ENCODE measurements at places on chromosomes 4 and X. TPM values are rescaled to one million over a fixed set of nuclear protein-coding genes. Genes with fewer than 3 reads are reported as not detected.

DNA sequence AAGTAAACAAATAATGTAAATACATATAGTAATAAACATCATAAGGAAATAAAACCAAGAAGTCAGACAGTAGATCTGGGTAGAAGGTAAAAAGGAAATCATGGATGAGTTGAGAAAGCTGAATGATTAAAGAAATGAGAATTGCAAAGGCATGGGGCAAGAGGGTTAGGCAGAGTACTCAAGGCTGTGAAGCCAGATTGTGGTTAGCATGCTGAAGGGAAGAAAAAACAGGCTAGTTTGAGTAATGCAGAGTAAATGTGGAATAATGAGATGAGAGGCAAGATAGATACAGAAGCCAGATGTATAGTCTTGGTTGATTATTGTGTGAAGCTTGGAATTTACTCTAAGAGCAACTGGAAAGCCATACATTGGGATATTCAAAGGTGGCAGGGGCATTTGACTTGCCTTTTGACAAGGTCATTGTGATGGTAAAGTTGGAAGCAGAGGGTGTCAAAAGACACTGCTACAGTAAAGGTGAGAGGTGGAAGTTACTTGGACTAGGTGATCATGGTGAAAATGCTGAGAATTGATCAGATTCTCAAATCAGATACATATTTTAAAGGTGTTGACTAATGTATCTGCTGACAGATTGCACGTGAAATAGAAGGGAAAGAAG is 307.0 kb downstream of the FSTL5 start:
- H3K27me3 ChIP-seq: no peaks in the 10 kb centered on the region
- no peak overlapping the region for H3K4me3 ChIP-seq
- H3K4me1 ChIP-seq: no peaks in the 10 kb centered on the region
- DNase-seq: no peak
- H3K27ac ChIP-seq: no peak overlapping the region
- no peaks in the 10 kb centered on the region for H3K36me3 ChIP-seq

Gene TCEAL7
- total RNA-seq: 2.6 TPM

DNA sequence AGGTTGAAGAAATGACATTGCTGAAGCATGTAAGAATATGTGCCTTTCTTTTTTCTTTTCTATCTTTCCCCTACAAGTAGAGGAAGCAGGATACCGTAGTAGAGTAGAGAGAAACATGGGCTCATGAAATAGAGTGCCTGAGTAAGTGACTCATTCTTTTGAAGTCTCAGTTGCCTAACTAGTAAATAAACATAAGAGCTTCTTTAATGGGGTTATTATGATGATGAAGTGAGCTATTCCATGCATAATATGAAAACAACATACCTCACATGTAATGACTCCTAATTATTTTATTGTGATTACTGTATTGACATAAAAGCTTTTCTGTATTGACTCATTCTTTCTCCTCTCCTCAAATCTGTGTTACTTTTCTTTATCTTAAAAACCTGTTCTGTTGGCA is 1538.2 kb downstream of the TECRL start:
- no peaks in the 10 kb centered on the region for H3K36me3 ChIP-seq
- no peak overlapping the region for H3K27ac ChIP-seq
- no peaks in the 10 kb centered on the region for H3K4me1 ChIP-seq
- no peaks in the 10 kb centered on the region for H3K27me3 ChIP-seq
- no peak overlapping the region for H3K4me3 ChIP-seq

Gene TMSB15A
- total RNA-seq: not detected

DNA sequence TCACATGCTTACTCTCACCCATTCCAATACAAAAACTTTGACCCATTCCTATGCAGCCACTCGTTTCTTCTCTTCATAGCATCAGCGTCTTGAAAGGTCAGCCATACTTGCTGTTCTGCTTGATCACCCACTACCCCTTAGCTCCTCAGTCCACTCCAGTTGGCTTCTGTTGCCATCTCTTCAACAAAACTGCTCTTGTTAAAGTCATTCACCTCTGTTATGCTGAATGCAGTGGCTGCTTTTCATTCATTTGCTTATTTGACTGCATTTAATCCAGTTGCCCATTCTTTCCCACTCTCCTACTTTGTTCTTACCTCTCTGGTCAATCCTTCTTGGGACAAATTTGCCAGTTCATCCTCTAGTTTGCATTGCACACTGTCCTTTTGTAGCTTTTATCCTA is 24.9 kb downstream of the CEP135 start:
- peaks cover 38% of the 10 kb centered on the region for H3K36me3 ChIP-seq
- no peak overlapping the region for H3K27ac ChIP-seq
- DNase-seq: no peak
- no peaks in the 10 kb centered on the region for H3K27me3 ChIP-seq
- H3K4me1 ChIP-seq: no peaks in the 10 kb centered on the region
- H3K4me3 ChIP-seq: no peak overlapping the region

DNA sequence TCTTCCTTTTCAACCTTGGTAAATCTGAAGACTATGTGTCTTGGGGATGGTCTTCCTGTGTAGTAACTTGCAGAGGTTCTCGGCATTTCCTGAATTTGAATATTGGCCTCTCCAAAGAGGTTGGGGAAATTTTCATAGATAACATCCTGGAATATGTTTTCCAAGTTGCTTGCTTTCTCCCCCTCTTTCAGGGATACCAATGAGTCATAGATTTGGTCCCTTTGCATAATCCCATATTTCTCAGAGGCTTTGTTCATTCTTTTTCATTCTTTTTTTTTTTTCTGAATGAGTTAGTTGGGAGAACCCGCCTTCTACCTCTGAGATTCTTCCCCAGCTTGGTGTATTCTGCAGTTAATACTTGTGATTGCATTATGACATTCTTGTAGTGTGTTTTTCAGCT is 549.2 kb upstream of the AMOT start:
- no peak overlapping the region for H3K4me3 ChIP-seq
- H3K27me3 ChIP-seq: no peaks in the 10 kb centered on the region
- no peak for DNase-seq

- no peak overlapping the region for H3K4me3 ChIP-seq
- no peak for DNase-seq
- no peaks in the 10 kb centered on the region for H3K4me1 ChIP-seq
- H3K36me3 ChIP-seq: no peaks in the 10 kb centered on the region
- no peaks in the 10 kb centered on the region for H3K27me3 ChIP-seq
Observed at GRCh38 chr4:34372815-34373214, 1871.5 kb downstream of the ARAP2 start.

DNA sequence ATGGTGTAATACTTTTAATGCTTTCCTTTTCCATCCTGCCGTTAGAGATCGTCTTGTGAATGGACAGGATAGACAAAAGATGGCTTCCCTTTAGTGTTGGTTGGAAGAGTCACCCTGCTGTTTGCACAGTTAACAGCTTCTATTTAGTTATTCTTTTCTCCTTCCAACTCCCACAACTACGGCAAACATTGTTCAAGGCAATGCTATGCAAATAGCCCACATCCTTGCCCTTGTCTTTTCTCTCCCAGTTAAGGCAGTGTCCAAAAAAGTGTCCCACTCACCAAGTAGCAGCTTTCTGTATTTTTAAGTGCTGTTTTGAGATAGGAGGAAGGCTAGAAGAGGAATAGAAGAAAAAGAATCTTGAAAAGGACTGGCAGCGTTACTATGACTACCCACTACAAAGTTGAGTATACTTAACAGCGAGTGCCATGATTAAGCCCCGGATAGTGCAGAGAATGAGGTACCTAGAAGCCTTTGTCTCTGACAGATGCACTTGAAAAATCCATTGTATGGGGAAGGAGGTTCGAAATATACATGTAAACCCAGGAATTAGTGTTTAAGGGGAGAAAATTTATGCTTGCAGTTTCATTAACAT is 12.1 kb upstream of the RUFY3 start:
- H3K36me3 ChIP-seq: no peaks in the 10 kb centered on the region
- peaks cover 44% of the 10 kb centered on the region for H3K4me1 ChIP-seq
- no peak for DNase-seq

DNA sequence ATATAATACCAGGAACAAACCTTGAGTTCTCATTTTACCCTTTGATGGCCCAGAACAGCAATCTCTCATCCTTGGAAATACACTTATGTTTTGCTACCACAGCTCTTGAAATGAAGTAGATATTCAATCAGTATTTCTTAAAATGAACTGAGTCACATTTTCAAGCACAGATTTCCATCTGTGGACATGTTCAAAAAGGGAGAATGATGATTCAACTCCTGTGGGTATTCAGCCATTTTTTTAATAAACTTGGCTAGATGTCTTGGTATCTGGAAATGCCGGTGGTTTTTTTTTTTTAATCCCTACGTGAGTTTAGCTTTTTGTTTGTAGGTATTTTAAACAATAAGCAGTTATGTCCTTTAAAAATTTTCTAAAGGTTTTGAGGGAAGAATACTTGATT is 64.2 kb upstream of the TRPC5OS start:
- no peaks in the 10 kb centered on the region for H3K36me3 ChIP-seq
- no peak overlapping the region for H3K4me3 ChIP-seq
- no peaks in the 10 kb centered on the region for H3K4me1 ChIP-seq
- DNase-seq: no peak
- no peaks in the 10 kb centered on the region for H3K27me3 ChIP-seq

GRCh38 chrX:44203791-44204190 is 139.7 kb downstream of the EFHC2 start:
- no peaks in the 10 kb centered on the region for H3K27me3 ChIP-seq
- H3K4me1 ChIP-seq: no peaks in the 10 kb centered on the region
- no peak overlapping the region for H3K27ac ChIP-seq
- no peak for DNase-seq

Gene MAGEA3
- not detected for total RNA-seq

Gene CRLF2
- not detected for total RNA-seq

DNA sequence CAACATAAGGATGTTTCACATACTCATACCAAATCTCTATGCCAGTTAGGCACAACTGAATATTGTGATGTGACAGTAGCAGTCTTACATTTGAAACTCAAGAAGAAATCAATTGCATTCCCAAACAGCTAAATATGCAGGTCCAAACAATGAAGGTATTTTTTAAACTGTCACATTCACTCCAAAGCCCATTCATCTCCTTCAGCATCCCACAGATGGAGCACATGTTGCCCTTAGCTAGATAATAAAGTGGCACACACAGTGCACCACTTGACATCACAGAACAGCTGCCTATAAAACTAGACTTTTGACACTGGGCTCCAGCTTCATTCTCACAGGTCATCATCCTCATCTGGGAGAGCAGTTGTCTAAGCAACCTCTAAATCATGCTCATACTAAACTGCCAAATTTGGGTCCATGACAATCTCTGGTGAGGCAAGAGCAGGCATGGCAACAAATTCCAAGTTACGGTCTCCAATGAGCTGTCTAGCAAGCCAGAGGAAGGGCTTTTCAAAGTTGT is 26.2 kb upstream of the ARHGEF6 start:
- no peak overlapping the region for H3K27ac ChIP-seq
- DNase-seq: no peak
- H3K36me3 ChIP-seq: peaks cover 3% of the 10 kb centered on the region
- no peak overlapping the region for H3K4me3 ChIP-seq
- no peaks in the 10 kb centered on the region for H3K4me1 ChIP-seq

DNA sequence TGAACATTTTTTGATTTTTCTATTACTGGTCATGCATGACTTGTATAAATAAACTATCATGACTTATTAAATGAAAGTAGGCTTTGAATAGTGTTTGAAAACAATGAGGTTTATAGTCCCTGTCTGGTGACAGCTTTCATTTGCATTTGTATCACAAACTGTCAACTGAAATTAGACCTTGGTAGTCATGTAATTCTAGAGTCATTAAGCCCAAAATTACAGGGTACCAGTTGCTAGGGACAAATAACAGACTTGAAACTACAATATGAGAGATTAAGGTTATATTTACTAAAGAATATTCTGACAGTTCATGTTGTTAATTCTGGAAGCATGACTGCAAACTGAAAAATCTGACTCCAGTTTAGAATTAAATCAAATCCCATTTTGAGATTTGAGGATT is 9.2 kb upstream of the VAMP7 start:
- no peaks in the 10 kb centered on the region for H3K4me1 ChIP-seq
- H3K36me3 ChIP-seq: no peaks in the 10 kb centered on the region
- DNase-seq: no peak
- H3K4me3 ChIP-seq: no peak overlapping the region

Data from left ventricle myocardium inferior (tissue), 1 donor.